ENCODE measurements at places on chromosomes 1 and 21.
A peak's percentile ranks its signal among the peaks of the same experiment; 100 is the strongest.

DNA sequence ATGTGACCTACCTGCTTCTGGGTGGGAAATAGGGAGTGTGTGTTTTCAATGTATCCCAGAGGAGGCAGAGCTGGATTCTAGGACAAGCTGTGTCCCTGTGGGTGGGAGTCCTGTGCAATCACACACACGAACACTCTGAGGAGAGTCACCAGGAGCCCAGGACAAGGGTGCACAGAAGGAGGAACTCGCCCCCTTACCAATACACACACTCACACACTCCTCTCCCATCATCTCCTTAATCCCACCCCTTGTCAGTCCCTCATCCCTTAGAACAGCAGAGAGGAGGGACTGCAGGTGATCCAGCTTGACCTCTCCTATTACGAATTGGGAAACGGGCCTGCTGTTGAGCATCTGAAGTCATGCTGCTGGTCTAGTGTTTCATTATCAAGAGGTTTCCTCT lies 8.5 kb upstream of the MYBPHL start:
- DNase-seq, result no peak

- DNase-seq, result no peak
Observed at GRCh38 chr21:22725436-22725835, 1727.2 kb downstream of the NCAM2 start.

GRCh38 chr1:98704474-98704873 lies 43.0 kb downstream of the SNX7 start:
- DNase-seq, result no peak

DNA sequence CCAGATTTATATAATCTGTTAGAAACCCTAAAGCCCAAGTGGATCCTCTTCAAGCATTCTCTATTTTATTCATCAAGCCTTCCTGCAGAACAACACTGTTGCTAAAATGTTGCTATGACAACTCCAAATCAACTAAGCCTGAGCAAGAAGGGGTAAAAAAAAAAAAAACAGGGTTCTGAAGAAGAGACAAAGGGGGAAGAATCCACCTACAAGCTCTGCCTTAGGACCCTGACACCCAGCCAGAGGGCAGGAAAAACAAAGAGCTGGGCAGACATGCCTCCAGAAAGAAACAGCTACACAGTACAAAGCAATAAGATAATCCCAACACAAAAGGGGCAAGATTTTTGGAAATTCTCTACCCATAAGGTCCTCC lies 1.3 kb downstream of the USF1 start:
- no peak for DNase-seq

- no peak for DNase-seq
Observed at GRCh38 chr1:22241250-22241649, 98.4 kb upstream of the WNT4 start.

DNA sequence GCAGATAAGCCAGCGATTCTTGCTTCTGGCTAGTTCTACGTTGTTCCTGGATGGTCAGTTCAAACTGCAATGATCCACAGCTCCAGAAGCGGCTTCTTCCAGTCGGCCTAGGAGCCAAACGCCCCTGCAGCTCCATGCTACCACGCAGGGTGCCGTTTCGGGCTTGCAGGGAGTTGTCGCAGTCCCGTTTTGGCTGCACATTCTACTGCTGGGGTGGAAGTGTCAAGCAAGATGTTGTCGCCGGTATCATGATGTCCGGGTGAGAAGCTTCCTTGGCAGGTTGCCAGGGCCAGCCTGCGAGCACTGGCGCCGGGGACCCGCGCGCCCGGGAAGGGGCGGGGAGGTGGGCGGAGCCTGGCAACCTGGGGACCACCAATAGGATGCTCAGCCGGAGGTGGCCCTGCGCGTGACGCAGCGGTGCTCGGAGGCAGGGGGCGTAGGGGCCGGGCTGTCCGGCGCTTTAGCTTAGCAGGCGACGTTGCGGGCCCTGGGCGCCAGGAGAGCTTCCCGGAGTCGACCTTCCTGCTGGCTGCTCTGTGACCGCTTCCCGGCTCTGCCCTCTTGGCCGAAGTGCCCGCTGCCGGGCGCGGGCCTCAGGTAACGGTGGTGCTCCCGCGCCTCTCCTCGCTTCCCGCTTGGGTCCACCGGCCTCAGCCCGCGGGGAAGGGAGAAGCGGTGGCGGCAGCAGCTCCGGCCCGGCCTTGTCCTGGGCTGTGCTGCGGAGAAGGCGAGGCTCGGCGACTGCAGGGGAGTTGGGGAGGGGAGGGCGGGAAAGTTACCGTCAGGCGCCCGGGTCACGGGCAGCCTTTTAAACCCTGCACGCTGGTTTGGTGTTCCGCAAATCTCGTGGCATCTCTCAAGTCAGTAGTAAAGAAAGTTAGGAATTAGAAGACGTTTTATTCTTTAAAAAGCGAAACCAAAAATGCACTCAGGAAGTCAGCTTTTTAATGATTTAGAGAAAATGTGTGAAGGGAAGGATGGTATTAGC lies at the start of gene SOAT1:
TSS of gene SOAT1 (plus strand) at position 458 of the 988 bp plus-strand sequence. CDS start 8,888 bp downstream, outside the sequence.
- DNase-seq, result peak; percentile 97

DNA sequence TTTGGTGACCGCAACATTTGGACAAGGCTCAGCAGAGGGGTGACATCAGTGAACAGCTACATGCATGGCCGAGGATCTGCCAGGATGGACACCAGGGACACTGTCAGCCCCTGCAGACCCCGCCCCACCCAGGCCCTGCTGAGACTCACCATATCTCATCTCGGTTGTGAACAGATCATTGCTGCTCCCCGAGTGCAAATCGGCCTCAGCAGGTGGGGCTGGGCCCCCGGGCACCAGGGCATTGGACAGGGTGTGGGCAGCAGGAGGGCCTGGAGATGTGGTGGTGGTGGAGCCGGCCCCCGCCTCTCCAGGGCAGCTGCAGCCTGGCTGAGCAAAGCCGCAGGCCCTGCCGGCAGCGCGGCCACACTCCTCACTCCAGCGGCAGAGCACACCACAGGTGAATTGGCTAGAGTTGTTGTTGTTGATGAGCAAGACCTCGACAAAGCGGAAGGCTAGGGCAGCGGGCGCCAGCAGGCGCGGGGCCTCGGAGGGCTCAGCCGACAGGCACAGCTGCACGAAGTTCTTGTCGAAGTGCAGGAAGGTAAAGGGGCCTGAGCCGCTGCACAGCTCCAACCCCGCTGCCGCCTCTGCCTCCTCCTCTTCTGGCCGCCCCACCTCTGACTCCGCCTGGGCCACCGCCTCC lies 8.2 kb downstream of the ADGRB2 start:
- no peak for DNase-seq

- no peak for DNase-seq
Observed at GRCh38 chr1:243792401-243792800, 57.6 kb downstream of the AKT3 start.

- DNase-seq, result no peak
Observed at GRCh38 chr21:32816261-32816660, 44.7 kb upstream of the PAXBP1 start.

- no peak for DNase-seq
Observed at GRCh38 chr1:6967431-6968111, 182.3 kb downstream of the CAMTA1 start.

DNA sequence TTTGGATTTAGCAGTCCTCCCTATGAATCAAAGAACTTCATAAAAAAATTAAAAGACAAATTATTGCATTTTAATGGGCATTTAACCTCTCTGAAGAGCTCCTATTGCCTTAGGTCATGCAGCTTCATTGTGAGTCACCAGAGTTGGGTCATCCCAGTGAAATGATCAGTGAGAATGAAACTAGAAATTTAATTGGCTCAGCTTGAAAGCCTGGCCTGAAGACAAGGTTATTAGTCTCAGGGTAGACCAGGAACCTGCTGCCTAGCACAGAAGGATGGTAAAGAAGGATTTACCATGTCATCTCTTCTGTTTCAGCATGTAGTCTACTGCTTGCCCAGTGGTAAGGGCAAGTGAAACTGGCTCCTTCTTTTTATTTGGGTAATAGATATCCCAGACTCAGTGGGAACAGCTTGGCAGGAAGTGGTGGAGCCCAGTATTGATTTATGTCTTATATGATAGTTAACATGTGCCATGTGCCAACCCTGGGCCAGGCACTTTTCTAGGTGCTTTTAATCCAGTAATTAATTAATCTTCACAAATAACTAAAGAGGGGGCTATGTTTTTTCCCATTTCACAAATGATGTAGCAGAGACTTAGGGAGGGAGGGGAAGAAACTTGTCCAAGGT lies 23.6 kb downstream of the LAMC2 start:
- DNase-seq, result no peak

Data from omental fat pad (tissue), 4 donors.